KG1 (cell line): ENCODE measurements at places on chromosomes 3 and 15.

GRCh38 chr3:155228676-155229075, 64.8 kb downstream of the STRIT1 start:
- DNase-seq = no peak

DNA sequence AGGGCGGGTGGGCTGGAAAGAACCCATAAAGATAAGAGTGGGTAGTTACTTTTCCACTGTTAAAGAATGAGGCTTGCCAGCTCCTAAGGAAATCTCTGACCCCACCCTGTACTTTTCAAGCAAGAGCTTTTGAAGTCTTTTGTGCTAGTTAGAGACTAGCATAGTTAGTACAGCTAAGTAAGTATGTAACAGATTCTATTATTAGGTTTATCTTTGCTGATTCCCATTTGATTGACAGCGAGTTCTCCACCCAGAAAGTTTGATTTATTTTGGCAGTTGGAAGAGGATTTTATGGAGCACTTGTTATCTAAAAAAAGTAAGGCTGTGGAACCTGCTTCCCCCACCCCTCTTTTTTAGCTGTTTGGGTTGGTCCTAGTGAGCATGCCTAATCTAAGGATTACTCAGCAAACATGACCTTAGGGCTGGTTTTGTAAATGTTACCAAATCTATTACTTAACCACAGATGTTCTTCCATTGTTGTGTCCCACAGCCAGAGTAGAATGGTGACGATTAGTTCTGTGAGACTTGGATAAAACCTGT, 57.6 kb downstream of the FNDC3B start:
- DNase-seq = no peak

GRCh38 chr3:188807006-188807405, 364.8 kb upstream of the TPRG1 start:
- DNase-seq = no peak

GRCh38 chr15:63860155-63860554, 26.4 kb upstream of the HERC1 start:
- no peak for DNase-seq

- no peak for DNase-seq
Measured at GRCh38 chr15:89998141-89998661, 2.9 kb upstream of the ZNF710 start.

DNA sequence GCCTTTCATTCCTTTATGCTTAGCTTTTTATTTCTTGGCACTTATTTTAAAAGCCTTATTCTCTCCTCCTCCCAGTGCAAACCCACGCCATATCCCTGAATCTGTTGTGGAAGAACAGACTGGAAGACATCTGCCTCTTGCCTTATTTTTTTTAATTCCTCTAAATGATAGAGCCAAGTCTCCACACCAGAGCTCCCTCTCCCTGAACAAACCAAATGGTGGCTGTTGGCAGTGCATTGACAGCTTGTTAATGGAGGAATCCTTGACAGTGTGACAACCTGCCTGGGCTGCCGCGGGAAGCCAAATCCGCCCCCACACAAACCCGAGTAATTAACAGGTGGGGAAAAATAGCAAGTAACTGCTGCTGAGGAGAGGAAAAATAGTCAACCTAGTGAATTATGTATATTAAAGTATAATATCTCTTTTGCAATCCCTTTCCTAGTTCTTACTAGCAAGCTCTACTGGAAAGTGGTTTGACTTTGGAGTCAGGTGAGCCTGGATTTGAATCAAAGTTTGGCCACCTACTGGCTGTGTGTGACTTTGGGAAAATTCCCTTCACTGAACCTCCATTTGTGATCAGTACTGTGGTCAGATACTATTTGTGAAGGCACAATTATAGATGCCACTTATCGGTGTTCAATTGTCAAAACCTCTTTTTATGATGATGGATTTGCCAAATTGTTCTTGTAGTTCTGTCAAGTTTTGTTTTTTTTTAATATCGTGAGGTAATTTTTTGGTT, 589.6 kb downstream of the PDCD6IP start:
- no peak for DNase-seq

- DNase-seq = no peak
Measured at GRCh38 chr15:71707230-71708050, 102.9 kb upstream of the NR2E3 start.

DNA sequence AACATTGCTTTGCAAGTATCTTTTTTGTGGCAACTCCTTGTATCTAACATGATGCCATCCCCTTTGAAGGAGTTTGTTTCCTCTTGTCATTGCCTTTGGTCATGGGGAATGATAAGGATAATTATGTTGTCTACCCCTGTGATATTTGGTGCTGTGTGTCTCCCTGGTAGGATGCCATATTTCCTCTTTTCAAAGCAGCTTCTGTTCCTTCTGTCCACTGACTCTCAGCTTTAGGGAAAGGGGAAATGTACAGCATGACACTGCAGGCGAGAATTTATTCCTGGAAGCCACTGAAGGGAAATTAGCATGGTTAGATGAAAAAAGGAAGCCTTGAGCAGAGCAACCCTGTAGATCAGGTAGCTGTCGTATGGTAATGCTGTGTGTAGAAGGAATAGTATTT, 576.7 kb downstream of the CADM2 start:
- no peak for DNase-seq
